ENCODE measurements at places on chromosomes 13 and 19. TPM values are rescaled to one million over a fixed set of nuclear protein-coding genes. Genes with fewer than 3 reads are reported as not detected.
A peak's percentile ranks its signal among the peaks of the same experiment; 100 is the strongest.

DNA sequence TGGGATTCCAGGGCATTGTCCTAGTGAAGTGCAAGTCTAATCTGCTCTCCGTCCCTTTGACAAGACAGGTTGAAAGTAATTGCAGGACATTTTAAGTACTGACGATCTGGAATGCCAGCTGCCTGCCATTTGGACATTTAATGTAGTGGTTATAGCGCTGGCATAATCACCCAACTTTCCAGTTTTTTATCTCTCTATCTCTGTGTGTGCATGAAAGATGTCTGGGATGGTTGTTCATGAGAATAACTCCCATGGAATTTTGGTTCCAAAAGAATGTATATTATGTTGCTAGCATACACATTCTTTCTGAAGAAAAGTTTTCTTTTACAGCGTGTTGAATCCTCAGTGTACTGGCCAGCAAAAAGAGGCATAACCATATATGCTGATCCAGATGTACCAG is 53.6 kb downstream of the TDRD12 start:
- no peak for DNase-seq

DNA sequence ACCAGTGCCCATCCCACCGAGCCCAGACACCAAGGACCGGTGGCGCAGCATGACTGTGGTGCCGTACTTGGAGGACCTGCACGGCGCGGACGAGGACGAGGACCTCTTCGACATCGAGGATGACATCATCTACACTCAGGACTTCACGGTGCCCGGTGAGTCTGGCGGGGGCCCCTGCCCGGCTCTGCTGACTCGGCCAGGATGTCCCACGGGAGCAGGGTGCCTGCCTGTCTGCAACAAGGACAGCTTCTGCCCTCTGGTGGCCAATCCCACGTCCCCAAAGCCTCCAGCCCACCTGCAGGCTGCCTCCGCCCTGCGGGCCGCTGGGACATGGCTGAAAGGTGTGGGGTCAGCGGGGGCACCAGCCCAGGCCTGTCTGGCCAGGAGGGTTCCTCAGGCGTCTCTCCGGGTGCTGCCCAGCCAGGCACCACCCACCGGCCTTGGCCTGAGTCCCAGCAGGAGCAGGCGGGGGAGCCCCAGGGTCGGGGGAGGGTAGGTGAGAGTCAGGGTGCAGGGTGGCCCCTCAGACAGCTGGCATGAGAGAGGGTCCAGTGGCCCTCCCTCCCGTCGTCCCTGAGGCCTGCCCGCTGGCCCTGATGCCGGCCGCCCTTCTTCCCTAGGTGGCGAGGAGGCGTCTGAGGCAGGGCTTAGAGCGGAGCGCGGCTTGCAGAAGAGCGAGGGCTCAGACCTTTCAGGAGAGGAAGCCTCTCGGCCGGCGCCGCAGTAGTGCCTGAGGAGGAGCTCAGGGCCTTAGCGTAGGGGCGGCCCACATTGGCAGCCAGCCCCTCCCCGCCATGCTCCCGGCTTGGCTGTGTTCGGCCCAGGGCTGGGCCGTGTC is 14.6 kb downstream of the CBARP start:
- peak; percentile 73 for DNase-seq

RXFP2 gene
- not detected for total RNA-seq

DNA sequence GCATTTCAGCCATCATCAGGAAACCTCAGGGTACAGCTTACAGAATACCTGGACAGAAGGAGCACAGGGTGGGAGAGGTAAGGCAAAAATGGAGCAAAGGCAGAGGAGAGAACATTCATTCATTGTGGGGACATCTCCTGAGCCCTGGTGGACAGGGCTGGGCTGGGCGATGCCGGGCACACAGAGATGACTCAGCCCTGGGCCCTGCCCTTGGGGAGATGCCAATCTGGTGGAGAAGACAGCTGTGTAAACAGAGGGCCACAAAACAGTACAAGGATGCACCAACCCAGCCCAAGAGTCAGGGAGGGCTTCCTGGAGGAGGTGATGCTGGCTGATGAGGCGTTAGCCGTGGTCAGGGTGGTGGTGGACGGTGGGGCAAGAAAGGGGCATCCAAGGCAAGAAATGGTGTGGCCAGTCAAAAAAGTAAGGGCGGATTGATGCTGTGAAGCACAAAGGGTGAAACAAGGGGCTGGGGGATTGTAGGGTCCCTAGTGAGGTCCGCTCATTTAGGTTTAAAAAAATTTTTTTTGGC is 3.6 kb upstream of the HAS1 start:
- DNase-seq: no peak

SAE1 gene
- 44.5 TPM for total RNA-seq

DNA sequence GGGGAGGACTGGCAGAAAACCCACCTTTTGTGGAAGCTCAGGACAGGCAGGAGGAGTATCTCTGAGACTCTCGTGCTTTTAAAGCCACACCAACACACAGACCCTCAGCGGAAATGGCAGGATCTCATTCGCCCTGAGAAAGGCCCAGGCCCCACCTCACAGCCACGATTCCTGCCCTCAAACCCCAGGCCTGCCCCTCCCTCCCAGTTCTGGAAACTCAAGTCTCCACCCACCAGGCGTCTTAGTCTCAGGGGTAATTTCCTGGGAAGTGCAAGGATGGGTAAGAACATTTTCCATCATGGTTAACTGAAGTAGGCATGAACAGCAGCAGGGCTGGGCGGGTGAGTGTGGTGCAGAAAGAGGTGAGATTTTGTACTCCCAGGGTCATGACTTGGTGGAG is 8.0 kb upstream of the PDE4C start:
- DNase-seq: no peak

DNA sequence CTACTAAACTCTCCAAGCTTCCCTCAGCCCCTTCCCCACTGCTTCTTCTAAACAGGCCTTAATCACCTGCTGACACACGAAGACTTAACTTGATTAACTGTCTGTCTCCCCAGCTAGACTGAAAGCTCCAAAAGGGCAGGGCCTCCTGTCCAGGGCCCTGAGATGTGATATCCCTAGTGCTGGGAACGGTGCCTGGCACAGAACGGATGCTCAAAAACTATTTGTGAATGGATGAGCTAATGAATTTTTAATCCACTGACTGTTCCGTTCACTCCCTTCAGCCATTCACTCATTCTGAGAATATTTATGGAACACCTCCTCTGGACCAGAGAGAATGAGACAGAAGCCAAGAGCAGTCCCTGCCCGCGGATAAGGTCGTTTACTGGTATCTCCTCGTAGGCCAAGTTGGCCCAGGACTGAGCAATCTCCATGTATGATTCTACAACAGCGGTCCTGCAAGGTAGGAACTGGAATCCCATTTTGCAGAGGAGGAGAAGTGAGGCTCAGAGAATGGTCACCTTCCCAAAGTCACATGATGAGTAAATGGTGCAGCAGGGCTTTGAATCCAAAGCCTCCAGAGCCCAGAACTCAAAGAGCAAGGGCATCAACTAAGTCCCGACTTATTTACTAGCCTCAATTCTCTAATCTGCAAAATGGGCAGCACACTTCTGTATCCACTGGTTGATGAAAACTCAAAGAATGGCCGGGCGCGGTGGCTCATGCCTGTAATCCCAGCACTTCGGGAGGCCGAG is 3.4 kb downstream of the DMWD start:
- DNase-seq: no peak

DNA sequence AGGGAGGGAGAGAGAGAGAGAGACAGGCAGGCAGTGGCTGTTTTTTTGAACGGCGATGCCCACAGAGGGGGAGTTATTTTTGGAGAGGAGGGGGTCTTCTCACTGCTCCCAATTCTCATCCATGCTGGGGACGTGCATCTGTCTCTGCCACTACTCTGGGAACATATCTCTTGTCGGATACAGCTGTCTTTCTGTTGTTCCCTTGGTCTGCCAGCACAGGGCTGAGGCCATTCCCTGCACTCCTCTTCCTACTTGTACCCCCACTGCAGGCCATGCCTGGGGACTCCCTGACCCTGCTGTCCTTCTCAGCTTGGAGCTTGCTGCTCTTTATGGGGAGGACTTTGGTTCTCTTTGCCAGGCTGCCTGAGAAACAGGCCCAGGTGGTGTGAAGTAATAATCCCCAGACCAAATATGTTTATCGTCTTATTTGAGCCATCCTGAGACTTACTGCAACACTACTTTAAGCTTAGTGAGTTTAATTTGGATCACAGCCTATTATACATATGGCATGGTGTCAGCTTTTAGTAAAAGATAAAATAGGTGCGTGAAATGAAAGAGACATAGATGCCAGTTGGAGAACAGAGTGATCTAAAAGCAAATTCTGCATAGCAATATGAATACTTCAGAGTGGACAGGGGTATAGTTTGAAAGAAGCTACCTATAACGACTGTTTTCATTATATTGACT is 19.1 kb downstream of the LRCH1 start:
- no peak for DNase-seq

DNA sequence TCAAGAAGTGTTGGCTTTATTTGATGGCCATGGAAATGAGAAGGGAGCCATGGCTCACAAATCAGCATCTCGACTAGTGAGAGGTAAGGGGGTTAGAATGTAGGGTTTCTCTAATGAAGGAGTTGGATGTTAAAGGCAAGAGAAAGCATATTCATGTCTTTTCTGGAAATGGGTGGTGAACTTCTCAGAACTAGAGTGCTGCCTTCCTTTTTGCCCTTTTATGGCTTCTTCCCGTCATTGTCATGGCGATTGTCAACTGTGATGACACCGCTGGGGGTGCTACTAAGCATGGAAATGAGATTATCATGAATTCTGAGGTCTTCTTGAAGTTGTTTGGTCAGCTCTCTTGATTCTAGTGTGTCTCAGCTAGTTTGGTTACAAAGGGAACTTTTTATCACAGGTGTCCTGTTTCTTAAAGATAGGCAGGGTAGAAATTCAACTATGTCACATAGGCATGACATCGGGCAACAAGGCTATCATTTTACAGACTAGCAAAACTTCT is 180.4 kb downstream of the LIG4 start:
- DNase-seq: no peak

DNA sequence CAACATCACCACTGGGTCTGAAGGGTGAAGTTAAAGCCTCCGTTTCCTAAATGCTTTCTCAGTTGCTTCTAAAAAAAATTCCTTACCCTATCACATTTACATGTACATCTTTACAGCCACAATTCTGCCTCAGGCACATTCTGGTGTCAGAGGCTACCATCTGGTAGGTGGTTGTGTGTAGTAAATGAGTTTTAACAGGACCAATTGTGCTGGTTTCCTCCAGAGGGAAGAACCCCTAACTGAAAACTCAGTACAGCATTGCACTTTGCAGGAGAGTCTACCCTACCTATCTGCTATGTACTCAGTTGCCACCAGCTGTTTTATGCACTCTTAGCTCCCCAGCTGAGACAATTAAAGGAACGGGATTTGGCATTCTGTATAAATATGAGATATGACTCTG is 1576.5 kb downstream of the PCDH9 start:
- no peak for DNase-seq

SIAH3 gene
- not detected for total RNA-seq

- no peak for DNase-seq
Measured at GRCh38 chr13:51733374-51734298, 70.3 kb downstream of the DHRS12 start.

TNPO2 gene
- total RNA-seq: 71.8 TPM

MUC16 gene
- total RNA-seq: 0.45 TPM

GRCh38 chr19:50963381-50963780 is 6.0 kb downstream of the KLK6 start:
- DNase-seq: no peak

PCSK4 gene
- total RNA-seq: not detected

- no peak for DNase-seq
Measured at GRCh38 chr19:12648088-12648487, 18.5 kb downstream of the MAN2B1 start.

DNA sequence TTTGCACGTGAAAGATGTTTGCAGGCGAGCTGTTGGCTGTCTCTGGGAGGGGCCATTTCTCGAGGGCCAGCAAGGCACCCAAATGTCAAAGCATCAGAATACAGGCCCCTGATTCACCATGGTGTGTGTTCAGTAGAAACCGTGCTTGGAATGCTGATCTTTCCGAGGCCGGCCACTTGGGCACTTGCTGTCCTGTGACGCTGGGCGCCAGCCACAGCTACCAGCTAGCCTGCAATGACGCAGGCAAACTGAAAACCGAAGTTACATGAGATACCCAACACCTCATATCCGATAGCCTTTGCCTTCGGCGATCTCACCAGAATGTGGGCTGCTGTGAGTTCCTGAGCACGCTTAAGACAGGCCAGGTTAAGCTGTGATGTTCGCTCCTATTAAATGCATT is 12.0 kb downstream of the THOP1 start:
- no peak for DNase-seq

DNA sequence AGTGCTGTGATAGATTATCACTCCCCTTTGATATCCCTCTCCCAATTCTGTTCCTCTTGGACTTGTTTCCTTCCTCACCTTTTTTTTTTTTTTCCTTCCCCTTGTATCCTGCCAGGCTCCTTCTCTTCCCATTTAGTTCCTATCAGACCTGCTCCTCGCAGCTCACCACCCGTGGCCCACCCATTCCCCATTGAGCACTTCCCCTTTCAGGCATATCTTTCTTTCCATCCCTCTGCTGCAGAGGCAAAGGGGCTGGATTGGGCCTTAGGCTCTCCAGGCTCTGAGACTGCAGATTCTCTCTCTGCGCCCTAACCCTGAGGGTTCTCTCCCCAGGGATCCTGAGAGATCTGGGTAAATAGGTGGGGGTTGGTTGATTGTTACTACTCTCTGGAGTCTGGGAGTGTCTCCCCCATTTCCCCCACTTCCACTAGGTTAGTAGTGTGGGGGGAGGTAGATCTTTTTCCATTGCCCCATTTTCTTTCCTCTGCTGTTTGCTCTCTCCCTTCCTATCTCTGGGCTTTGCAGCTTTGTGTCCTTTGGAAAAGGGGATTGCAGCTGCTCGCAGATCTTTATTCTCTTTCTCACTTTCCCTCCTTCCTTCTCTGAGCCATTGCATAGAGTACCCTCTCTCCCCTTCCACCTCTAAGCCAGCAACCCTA is 2.3 kb downstream of the ARHGAP35 start:
- DNase-seq: no peak

DNA sequence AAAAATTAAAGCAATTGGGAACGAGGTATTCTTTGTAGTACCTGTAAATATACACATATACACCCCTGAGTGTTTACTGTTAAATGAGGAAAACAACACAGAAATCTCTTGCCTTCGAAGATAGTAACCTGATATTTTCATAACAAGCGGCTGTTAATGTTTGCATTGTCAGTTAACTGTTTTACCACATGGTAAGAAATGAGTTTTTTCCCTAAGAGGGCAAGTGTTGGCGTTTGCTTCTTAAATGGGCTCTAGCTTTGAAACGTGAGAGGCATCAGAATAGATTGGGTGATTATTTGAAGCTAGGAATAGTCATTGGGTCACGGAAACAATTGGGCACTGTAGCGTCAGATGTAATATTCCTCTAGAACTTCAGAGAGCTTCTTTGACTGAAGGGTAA is 22.0 kb upstream of the UPF3A start:
- DNase-seq: no peak
